ENCODE measurements at places on chromosomes 2 and 18. TPM values are rescaled to one million over a fixed set of nuclear protein-coding genes. Genes with fewer than 3 reads are reported as not detected.

- no peaks in the 10 kb centered on the region for H3K4me1 ChIP-seq
- H3K4me3 ChIP-seq, result no peak overlapping the region
- peaks cover 19% of the 10 kb centered on the region for H3K27me3 ChIP-seq
- peaks cover under 1% of the 10 kb centered on the region for H3K36me3 ChIP-seq
Measured at GRCh38 chr2:227577555-227577954, 21.1 kb upstream of the SCYGR2 start.

DNA sequence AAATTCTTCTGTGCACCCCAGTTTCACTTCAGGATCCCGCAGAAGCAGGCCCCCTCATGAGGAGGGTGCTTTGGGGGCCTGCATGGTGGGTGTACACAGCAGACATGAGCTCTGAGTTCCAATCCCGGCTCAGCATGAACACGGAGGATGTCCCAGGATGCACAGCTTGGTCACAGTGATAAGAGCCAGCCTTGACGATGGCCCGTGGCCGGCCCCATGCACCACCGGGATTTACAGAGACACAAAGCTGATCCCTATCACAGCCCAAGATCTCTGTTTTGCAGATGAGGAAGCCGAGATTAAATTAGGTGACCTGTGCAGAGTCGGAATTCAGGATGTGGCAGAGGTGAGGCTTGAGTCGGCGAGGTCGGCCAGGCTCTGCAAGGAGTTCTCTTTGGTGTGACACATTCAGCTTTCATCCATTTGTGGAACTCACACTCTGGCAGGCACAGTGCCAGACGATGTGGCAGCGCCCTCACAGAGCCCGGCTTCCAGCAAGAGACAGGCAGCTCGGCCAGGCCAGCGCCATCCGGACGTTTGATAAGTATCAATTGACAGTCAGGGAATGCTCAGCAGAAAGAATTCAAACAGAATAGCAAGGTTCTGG lies 456.3 kb upstream of the MYT1L start:
- no peak overlapping the region for H3K4me3 ChIP-seq
- H3K4me1 ChIP-seq, result no peaks in the 10 kb centered on the region
- H3K27me3 ChIP-seq, result peaks cover 8% of the 10 kb centered on the region
- H3K36me3 ChIP-seq, result no peaks in the 10 kb centered on the region

Gene CDKL4
- total RNA-seq, result not detected

Gene FAM210A
- 20.2 TPM for total RNA-seq

Gene POTEI
- not detected for total RNA-seq

- peak overlapping the region; percentile 87 for H3K27ac ChIP-seq
- peaks cover 46% of the 10 kb centered on the region for H3K36me3 ChIP-seq
- peak; percentile 64 for DNase-seq
Measured at GRCh38 chr18:58687871-58688308, 16.6 kb downstream of the MALT1 start.

GRCh38 chr2:223613017-223613950 lies 11.1 kb upstream of the SCG2 start:
- no peak for DNase-seq
- peaks cover 44% of the 10 kb centered on the region for H3K27me3 ChIP-seq
- H3K36me3 ChIP-seq, result no peaks in the 10 kb centered on the region

DNA sequence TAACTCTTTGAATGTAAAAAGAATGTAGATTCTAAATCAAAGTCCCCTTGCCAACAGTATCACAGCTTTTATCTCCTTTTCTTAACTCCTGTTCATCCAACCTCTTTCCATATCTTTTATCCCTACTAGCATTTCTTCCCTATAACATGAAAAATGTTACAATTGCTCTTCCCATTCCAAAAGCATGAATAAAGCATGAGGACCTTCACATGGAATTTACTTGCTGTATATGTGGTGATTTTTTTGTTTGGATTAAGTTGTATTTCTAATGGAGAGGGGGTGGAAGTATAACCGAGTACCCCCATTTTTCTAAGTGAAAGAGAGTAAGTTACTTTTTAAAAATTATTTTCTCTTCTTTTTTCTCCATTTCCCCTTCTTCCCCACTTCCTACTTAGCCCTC lies 94.9 kb upstream of the RBBP8 start:
- no peak for DNase-seq
- H3K27me3 ChIP-seq, result peaks cover 3% of the 10 kb centered on the region
- H3K36me3 ChIP-seq, result no peaks in the 10 kb centered on the region

Gene GAREM1
- total RNA-seq, result 0.35 TPM

Gene IL37
- total RNA-seq, result not detected

DNA sequence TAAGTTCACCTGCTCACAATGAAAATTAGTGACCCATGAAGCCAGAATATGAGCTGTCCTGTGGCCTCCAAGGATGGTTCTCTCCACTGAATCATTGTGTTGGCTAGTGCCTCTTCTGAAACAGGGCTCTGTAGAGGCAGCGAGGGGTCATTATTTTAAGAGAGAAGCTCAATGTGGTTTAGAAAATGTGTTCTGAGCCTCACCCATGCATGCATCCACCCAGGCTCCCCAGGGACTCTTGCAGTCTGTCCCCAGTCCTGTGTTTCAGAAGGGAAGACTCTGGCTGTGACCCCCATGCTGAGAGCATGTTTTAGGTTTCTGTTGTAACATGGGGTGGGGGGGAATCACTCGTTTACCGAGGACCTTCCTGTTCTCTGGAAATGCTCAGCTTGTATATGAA lies 135.2 kb downstream of the RNF144A start:
- H3K27me3 ChIP-seq, result no peaks in the 10 kb centered on the region
- H3K36me3 ChIP-seq, result peaks cover 13% of the 10 kb centered on the region
- no peak overlapping the region for H3K4me3 ChIP-seq
- H3K4me1 ChIP-seq, result peaks cover 5% of the 10 kb centered on the region
- no peak overlapping the region for H3K27ac ChIP-seq

- peaks cover 6% of the 10 kb centered on the region for H3K4me1 ChIP-seq
- no peak overlapping the region for H3K27ac ChIP-seq
- no peaks in the 10 kb centered on the region for H3K27me3 ChIP-seq
Measured at GRCh38 chr2:3313781-3314375, 63.7 kb downstream of the EIPR1 start.

DNA sequence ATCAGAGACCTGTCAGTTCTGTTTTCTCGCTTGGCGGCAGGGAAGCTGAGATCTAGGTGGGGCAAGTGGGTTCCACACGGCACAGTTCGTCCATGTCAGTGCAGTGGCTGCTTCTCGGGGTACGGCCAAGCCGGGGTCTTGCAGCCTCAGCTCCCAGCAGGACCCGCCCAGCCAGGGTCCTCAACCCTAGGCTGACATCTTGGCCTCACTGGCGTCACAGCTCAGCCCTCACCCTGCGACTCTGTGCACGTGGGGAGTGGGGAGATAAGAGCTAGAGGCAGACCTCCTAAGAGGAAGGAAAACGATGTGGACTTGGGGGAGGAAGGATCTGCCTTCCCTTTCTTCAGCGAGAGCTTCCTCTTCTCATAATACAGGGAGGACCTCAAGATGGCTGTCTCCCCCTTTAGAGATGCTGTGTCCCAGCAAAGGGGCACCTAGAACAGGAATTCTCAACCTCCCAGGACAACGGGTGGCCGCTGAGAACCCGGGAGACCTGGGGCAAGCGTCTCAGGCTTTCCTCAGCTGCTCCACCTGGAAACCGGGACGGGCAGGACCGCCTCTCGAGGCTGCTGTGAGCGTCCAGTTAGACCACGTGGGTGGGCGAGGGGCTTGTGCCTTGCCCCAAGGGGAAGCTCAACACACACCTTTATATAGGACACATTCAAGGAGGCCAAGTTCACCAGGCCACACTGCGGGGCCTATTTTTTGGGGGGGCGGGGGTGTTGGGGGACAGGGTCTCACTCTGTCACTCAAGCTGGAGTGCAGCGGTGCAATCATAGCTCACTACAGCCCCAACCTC lies 23.5 kb upstream of the KLF11 start:
- no peak overlapping the region for H3K27ac ChIP-seq
- no peaks in the 10 kb centered on the region for H3K36me3 ChIP-seq
- no peak overlapping the region for H3K4me3 ChIP-seq
- DNase-seq, result no peak
- H3K27me3 ChIP-seq, result no peaks in the 10 kb centered on the region

- peaks cover 18% of the 10 kb centered on the region for H3K4me1 ChIP-seq
- peak; percentile 46 for DNase-seq
- H3K27ac ChIP-seq, result no peak overlapping the region
- H3K4me3 ChIP-seq, result no peak overlapping the region
- no peaks in the 10 kb centered on the region for H3K27me3 ChIP-seq
Measured at GRCh38 chr18:49227441-49228165, 232.8 kb downstream of the DYM start.

DNA sequence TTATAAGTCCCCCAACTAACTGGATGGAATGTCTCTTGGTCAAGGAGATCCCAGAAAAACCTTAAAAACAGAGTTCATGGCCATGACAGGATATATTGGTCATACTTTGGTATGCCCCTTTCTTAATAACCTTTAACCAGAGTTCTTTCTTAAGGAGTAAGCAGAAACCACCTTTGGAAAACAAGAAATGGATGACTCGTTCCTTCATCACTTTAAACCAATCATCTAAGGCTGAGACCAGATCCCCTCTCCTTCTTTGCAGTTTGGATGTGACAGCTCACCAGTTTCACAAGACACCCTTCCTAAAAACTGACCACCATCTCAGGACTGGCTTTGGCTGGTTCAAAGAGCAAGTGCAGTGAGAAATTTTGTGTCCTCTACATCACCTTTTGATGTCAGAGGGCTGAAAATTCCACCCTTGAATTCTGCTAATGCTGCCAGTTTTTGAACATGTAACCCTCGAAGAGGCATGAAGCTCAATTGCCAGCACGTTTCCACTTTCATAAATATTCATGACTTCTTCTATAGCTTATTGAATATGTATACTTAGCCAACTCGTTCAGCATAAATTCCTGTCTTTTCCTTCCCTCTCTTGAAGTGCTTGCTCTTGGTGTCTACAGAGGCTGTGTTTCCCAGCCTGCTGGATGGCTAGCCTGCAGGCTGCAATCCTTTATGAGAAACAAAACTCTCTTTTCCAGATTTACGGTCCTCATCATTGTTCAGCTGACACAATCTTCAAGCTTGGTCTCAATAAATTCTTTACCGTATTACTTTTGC lies 1323.5 kb upstream of the TMEFF2 start:
- H3K27ac ChIP-seq, result no peak overlapping the region
- H3K27me3 ChIP-seq, result no peaks in the 10 kb centered on the region
- no peaks in the 10 kb centered on the region for H3K36me3 ChIP-seq
- DNase-seq, result no peak

Gene ANKAR
- total RNA-seq, result 1.6 TPM

DNA sequence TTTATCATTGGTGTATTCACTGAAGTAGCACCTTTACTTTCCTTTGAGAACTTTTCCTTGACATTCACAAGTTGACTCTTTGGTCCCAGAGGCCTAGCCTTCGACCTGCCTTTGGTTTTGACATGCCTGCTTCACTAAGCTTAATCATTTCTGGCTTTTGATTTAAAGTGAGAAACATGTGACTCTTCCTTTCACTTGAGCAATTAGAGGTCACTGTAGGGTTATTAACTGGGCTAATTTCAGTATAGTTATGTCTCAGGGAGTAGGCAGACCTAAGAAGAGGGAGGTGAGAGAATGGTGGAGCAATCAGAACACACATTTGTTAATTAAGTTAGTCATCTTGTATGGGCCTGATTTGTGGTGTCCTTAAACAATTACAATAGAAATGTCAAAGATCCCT lies 1040.7 kb upstream of the SLC39A10 start:
- H3K4me1 ChIP-seq, result no peaks in the 10 kb centered on the region
- no peak overlapping the region for H3K4me3 ChIP-seq
- H3K27ac ChIP-seq, result no peak overlapping the region
- no peak for DNase-seq
- H3K36me3 ChIP-seq, result no peaks in the 10 kb centered on the region

Gene FAM98A
- total RNA-seq, result 46.1 TPM

DNA sequence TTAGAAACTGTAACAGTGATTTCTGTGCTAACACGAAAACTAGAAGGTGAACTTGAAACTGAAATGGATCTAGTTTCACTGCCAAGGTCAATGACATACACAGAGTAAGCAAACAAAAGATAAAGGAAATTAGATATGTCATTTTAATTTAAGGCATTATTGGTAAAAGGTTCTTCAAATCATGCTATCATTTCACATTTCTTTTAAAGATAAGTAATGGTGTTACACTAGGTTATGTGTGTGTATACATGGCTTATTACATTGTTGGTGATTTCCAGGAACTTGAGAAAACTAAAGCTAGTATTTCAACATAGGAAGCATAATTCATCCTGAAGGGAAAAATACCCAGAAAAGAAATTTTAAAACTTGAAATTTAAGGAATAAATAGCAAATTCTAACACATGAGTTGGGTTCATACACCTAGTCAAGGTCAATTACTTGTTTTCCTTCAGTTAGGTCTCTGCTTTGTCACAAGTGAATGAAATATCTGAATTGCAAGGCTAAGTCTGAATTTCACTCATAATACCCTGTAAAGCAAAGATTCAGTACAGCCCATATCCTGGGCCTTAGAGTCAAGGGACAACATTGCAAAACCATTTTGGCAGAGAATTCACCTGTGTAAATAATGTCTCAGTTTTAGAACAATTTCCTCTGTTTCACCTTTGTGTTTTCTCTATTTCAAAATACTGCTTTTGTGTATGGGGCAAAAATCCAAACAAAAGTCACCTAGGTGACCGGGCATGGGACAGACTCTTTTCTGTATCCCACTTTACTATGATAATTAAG lies 141.6 kb downstream of the SRBD1 start:
- DNase-seq, result no peak
- no peak overlapping the region for H3K4me3 ChIP-seq
- H3K27ac ChIP-seq, result no peak overlapping the region
- no peaks in the 10 kb centered on the region for H3K27me3 ChIP-seq

Gene DES
- total RNA-seq, result not detected

DNA sequence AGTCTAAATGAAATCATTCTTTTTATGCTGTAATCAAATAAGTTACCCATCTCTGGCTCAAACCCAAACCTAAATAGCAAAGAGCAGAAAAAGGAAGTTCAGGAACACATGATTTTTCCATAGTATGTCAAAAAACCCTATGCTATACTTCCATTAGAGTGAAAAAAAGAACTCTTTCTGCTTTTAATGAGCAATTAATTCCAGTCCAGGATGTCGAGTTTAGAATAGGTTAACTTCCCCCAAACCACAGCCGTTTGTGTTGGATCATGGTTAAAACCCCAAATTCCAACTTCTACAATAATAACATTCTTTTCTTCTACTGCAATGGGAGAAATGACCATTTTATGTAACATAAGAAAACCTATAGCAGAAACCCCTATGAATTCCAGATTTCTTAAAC lies 171.1 kb upstream of the NRP2 start:
- H3K27me3 ChIP-seq, result no peaks in the 10 kb centered on the region
- no peak for DNase-seq
- peaks cover 3% of the 10 kb centered on the region for H3K4me1 ChIP-seq
- H3K27ac ChIP-seq, result no peak overlapping the region

GRCh38 chr18:47696870-47697269 lies 233.6 kb downstream of the SMAD2 start:
- H3K4me3 ChIP-seq, result no peak overlapping the region
- DNase-seq, result no peak
- H3K27ac ChIP-seq, result no peak overlapping the region

- H3K27me3 ChIP-seq, result no peaks in the 10 kb centered on the region
- no peak for DNase-seq
- no peaks in the 10 kb centered on the region for H3K36me3 ChIP-seq
- H3K4me3 ChIP-seq, result no peak overlapping the region
Measured at GRCh38 chr2:56508662-56509061, 324.9 kb downstream of the CCDC85A start.

Gene ATP8B1
- not detected for total RNA-seq

Gene KIDINS220
- total RNA-seq, result 19.3 TPM

Data from activated naive CD4-positive, alpha-beta T cell treated with anti-CD3 and anti-CD28 coated beads for 36 hours (primary cell).